ENCODE measurements at places on chromosomes 3 and 15.
A peak's percentile ranks its signal among the peaks of the same experiment; 100 is the strongest.

DNA sequence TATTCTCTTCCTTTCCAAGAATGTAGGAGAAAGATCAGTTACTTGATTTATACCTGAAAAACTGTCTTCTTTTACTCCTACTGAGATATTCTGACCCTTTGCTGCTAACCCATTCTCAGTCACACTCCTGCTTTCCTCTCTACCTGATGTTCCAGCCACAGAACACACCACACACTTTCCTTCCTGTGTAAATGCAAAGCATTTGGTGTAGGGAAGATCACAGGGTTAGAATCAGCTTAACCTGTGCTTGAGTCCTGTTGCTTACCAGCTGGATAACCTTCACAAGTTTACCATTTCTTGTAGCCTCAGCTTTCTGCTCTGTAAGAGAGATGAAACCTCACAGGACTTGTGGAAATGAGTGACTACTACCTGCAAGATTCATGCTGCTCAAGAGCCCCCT lies 489.8 kb upstream of the GOLIM4 start:
- DNase-seq = no peak

- DNase-seq = no peak
Measured at GRCh38 chr3:179174898-179175297, 26.7 kb downstream of the PIK3CA start.

DNA sequence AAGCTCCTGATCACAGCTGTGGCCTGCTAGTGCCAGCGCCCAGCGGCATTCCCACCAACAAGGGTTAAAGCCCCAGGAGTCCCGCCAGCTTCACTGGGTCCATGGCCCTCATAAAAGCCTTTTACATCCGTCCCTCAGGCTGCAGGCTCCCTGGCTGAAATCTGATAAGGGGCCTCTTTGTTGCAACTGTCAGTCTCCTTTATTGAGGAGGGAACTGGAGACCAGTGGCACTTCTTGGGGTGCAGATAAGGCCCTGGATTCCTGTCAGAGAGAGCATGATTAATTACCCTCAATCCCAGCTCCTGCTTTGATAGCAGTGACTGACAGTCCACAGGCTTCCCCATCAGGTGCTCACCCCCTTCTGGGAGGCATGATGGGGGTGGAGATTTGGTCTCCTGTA lies 30.9 kb upstream of the CLK3 start:
- no peak for DNase-seq

GRCh38 chr3:155453512-155453911 lies 160.0 kb upstream of the STRIT1 start:
- no peak for DNase-seq

GRCh38 chr3:170734043-170734734 lies 135.8 kb downstream of the RPL22L1 start:
- DNase-seq = no peak

DNA sequence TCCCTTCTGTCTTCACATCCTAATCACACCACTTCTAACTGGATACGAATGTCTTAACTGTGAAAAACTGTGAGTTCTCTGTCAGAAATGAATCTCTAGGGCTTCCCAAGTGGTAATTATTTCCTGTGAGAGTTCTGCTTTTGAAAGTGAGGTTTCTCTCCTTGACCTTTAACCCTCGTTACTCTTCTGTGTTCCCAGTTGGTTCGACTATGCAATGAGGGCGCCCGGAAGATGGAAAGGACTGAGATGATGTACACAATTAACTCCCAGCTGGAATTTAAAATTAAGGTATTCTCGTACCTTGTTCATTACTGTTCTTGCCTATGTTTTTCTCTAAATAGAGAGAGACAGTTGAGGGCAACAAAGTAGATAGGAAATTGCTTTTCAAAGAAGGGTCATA lies 96.5 kb downstream of the ARHGEF26 start:
- no peak for DNase-seq

DNA sequence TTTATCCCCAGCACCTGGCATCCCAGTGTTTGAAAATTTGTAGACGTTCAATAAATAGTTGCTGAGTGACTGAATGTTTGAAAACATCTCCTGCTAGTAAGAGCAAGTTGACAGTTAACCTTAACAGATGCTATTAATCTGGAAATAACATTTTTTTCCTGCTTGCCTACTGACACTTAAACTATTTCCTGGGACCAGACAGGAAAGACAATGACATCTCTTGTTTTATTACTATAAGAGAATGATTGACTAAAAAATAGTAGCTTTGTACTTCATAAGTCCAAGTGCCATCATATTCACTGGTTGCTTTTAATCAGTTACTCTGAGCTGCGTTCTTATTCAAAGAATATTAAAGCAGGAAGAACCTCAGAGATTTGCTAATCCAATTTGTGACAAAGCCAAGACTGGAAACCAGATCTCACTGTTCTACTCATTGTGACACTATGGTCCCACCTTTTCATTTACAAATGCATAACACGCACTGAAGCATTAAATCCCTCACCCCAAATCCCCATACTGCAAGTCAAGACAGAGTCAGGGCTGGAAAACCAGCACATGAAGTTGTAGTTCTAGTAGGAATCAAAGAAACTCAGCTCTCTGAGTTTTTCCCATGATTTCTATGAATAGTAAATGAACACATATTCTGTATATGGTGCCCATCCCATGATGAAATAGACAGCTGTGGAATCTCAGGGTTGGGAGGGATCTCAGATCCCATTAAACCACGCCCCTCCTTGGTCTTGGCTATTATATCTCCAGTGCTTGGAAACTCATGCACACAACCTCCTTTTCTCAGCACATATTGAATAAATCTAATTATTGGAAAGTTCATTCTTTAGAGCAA lies 212.7 kb upstream of the P2RY1 start:
- DNase-seq = no peak

DNA sequence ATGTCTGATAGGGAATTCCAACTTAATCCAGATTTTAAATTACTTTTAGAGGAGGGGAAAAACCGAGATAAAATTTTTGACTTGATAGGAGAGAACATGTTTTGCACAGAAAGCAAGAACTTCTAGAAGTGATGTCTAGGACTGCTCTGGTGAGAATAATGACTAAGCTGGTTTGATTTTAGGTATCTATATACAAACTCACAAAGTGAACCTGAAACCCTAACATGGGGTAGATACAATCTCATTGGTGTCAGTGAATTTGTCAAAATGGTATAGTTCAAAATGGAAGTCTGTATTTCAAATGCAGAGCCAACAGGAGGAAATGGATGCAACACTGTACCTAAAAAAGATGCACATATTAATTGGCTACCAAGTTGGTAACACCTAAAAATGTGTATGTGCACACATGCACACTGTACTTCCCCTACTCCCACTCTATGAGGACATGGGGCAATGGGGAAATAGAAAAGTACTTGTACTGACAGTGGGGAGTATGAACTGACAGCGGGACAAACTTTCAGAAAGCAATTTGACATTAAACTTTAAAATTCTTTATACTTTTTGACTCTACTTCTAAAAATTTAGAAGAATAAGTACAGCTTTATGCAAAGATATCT lies 53.0 kb downstream of the NR1I2 start:
- DNase-seq = no peak

DNA sequence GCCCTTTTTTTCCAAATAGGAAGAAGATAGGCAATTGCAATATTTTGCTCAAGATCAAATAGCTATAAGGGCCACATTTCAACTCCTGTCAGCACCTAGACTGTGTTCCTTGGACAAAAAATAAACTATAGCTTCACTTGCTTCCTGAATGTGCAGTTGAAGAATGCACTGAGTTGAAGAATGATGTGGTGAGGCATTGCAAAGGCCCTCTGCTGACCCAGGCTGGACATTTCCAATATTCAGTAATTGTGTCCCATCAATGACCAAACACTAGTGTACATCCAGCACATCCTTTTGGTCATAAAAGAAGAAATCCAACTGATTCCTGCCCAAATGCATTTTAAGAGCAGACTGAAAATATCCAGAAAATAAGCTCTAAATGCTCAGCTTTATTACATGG lies 424.8 kb upstream of the TGFBR2 start:
- DNase-seq = no peak

GRCh38 chr3:174710612-174711011 lies 148.5 kb upstream of the NAALADL2 start:
- peak; percentile 42 for DNase-seq

DNA sequence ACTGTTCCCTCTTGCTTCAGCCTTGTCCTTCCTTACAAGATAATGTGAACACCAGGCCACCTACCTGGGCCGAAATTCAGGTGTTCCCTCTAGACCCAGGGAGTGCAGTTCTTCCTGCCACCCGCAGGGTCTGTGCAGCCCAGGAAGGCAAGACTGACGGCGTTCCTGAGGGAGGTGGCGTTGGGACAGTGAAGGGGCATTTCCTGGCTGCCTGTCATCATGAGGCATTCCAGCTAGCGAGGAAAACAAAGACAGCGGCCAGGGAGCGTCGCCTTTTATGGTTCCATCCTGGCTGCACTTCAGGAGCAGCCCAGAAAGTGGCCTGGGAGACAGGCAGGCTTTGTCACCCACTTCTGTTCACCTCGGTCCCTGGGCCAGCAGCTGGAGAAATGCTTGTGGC lies 84.8 kb upstream of the WNT5A start:
- DNase-seq = peak; percentile 90

DNA sequence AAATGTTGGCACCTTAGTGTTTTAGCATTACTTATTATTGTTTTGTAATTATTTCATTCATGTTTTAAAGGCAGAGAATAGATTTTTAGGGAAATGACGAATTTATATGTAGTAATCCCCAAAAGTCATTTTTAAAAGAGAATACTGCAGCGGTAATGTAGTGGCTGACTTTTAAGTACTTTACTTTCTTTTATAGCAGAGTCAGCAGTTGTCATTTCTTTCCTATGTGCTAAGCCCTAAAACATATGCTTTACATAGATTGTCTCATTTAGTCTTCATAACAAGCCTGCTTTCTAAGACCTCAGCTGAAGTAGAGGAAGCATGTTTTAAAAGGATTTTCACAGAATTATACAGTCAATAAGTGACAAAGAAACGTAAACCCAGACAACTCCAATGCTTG lies 102.1 kb upstream of the PEX5L start:
- DNase-seq = no peak

DNA sequence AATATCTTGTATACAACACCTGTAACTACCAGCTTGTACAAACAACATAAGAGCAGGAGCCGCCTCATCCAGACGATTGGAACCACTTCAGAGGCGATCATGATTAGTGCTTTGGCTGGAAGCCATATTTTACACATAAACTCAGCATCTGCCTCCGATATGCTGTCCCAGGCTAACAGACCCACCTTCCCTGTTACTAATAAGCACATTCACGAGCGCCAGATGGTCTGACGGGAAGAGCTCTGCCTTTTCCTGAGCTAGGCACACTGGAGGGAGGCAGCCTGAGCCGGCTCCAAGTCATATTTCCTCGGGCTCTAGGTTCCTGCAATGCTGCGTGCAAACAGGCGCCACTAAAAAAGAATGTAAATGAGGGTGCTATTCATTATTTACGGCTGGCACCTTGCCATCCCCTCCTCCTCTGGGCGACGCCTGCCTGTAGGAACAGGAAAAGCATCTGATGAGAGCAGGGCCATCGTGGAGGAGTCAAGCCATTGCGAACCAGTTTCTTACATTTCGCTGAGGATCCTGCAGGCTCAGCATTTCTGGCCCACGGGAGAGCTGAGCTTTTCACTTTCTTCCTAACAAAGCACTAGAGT lies 98.2 kb downstream of the ANXA2 start:
- peak; percentile 80 for DNase-seq

DNA sequence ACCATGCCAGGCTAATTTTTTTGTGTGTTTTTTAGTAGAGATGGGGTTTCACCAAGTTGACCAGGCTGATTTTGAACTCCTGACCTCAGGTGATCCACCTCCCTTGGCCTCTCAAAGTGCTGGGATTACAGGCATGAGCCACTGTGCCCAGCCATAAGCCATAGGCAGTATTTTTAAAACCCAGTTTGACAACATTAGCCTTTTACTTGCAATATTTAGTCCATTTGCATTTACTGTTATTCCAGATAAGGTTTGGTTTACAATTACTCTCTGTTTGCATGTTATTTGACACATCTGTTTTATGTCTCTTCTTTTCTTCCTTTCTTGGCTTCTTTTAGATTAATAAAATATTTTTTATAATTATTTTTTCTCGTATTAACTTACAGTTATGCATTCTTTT lies 83.6 kb upstream of the EPHB3 start:
- no peak for DNase-seq
